ENCODE measurements at places on chromosomes 4 and X.

- DNase-seq: no peak
Measured at GRCh38 chr4:73609706-73610105, 10.5 kb downstream of the RASSF6 start.

DNA sequence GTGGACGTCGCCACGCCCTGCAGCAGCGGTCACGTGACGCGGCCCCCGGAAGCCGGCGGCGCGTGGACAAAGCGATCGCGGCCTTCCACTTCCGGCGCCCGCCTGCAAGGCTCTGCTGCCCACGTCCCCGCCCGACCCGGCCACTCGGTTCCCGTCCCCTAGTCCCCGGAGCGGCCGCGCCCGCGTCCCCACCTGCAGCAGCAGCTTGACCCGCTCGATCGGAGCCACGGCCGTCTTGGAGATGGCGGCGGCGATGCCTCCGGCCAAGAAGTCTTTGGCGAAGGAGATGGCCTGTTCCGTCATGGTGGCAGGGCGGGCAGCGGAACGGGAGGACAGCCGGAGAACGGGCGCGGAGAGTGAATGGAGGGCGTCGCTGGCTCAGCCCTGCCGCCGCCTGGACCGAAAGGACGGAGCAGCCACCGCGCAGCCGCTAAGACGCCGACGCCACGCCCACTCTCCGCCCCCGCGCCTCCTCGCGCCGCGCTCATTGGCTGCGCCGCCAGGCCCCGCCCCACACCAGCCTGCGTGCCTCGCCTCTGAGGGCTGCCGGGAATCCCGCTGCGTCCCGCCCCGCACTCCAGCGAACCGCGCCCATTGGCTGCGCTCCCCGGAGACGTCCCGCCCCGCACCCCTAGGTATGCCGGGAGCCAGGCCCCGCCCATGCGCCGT is at the start of gene SLC25A6:
Gene SLC25A6, minus strand, starts transcription at position 407 of the 669 bp plus-strand sequence. Its CDS starts 104 bp downstream, at position 303.
- DNase-seq: peak; percentile 100

DNA sequence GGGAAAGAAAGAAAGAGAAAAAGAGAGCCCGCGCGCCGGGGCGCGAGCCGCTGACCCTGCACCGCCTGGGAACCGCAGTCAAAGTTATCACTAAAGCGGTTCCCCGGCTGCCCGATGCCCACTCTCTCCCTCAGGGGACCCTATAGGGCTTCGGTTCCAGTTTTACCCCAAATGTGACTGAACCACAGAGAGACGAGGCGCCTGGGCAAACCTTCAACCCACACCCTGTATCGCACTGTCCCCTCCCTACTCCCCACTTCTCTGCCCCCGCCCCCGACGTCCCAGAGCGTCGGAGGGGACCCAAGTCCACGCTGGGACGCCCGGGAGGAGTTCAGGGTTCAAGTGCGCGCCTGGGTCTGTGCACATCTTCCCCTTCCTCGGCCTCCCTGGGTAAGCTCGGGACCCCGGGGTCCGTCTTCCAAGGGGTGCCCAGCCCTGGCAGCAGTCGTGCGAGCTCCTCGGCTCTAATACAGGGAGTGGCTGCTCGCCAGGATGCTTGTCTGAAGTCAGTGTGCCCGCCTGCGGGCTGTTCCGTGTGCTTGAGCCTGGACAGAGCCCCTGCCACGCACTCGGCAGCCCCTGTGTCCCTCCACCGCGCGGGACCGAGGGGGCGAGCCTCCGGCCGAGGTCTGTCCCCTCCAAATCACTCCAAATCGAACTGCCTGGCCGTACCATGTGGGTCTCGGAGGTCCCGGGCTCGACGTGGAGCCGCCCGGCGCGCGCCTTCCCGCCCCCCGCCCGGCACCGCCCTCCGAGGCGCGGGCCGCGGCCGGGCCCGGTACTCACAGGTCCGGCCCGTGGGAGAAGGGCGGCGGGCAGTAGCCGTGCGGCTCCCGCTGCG is 960 bp downstream of the TRPC3 start:
- DNase-seq: peak; percentile 65

DNA sequence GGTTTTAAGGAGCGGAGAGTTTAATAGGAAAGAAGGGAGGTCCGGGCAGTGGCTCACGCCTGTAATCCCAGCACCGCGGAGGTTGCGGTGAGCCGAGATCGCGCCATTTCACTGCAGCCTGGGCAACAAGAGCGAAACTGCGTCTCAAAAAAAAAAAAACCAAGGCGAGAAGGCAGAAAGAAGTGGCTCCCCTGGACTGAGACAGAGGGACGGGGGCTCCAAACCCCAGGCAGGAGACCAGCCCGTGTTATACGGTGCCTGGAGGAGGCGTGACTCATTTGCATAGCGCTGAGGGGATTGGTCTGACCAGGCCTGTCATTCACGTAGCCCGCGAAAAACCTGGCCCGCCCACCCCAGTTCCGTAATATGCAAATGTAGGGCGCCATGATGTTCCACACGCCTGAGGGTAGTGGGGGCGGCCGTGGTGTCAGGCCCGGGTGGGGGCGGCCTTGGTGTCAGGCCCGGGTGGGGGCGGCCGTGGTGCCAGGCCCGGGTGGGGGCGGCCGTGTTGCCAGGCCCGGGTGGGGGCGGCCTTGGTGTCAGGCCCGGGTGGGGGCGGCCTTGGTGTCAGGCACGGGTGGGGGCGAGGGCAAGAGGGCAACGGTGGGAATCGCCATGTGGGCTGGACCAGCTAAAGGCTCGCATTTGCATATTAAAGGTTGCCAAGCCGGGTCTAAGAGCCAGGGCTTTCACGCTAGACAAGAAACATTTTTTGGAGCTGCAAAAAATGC is 2.1 kb downstream of the PLCXD1 start:
- DNase-seq: peak; percentile 97

DNA sequence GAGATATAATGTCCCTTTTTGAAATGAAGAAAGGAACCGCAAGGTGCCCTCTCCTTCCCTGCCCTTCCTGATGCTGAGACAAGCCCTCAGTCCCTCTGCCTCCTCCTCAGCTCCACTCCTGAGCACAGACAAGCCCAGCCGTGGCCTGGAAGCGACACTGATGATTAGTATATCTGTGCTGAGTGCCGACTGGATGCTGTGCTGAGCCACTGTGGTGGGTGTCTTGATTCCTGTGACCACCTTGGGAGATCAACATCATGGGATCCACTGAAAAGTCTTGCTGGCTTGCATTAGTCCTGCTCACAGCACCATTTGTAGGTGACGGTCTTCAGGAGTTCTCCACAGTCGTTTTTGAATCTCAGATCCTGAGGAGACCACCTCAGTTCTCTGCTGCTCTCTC is 59.5 kb upstream of the HGFAC start:
- DNase-seq: no peak

DNA sequence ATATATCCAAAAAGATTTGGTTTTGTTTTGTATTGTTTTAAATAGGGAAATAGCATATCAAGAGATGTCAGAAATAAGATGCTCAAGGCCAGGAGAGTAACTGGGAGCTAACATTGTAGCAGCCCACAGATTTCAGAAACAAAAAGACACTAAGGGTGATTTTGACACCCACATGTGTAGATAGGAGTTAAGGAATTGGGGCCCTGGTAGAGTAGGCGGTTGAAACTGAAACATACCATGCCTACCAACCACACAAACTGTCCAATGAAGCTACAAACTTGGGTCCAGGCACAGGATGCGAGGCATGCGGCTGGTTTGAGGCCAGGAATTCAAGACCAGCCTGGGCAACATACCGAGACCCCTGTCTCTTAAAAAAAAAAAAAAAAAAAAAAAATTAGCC is 6.3 kb upstream of the HSPA4L start:
- DNase-seq: no peak

DNA sequence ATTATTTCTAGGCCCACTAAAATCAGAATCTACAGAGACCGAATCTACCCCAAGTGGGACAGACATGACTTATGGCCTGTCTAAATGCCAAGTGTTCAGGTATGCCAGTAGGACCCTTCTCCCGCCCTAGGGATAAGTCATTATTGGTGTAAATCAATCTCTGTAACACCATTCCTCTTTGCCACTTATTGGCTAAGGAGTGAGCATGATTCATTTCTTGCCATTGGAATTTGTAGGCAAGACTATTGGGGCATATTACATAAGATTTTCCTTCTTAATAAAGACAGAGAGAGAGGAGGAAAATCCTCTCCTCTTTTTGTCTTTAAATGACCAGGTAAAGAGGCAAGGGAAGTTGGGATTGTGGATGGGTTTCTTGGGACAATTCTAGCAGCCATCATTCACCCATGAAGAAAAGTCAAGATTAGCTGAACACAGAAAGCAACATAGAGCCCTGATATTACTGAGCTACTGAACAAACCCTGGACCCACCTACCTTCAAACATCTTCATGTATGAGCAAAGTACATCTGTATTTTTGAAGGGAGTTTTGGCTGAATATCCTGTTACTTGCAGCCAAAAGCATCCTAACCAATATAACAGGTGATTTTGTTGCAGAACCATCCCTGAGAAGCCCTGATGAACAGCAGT is 2.6 kb downstream of the SLC9B2 start:
- no peak for DNase-seq

DNA sequence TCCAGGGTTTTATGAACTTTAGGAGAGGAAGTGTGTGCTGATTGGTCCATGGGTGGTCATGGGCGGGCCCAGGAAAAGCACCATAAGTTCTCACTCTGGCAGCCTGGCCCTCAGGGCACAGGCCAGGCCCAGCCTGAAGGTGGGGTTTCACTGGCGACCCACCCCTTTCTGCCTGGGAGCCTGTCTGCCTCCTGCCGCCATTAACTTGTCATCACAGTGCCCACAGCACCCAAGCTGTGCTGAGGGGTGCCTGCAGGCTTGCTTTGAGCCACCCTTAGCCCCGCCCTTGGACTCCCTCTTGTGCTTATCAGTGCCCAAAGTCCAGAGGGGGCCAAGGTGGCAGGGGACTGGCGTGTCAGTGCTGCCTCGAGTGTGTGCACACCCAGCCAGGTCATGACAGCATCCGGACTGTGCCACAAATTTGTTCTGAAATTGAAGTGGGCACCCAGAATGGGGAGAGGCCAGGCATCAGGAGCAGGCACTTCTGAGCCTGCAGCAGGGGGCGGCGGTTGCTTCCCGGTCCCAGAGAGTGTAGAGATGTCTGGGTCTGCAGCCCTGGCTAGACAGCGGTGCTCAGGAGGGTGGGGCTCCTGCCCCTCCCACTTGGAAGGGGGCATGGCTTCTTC is 455.6 kb downstream of the TMA16 start:
- no peak for DNase-seq

GRCh38 chr4:62517716-62518115 is 1317.6 kb downstream of the ADGRL3 start:
- no peak for DNase-seq

DNA sequence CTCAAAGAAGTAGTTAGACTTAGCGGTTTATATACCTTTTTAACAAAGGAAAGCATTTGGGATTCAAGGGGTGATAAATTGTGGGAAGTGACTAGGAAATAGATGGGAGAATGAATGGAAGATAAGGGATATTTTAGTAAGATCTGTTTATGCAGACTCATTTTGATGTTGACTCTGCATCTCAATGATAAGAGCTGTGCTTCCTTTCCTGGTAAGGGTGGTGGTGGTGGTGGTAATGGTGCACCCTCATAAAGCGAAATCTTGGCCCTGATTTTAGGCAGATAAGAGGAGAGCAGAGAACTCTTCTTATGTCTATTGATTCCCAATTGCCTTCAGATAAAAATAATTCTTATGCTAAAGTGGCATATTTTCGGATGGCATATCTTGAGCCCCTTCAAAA is 197.1 kb downstream of the SPRY1 start:
- no peak for DNase-seq

DNA sequence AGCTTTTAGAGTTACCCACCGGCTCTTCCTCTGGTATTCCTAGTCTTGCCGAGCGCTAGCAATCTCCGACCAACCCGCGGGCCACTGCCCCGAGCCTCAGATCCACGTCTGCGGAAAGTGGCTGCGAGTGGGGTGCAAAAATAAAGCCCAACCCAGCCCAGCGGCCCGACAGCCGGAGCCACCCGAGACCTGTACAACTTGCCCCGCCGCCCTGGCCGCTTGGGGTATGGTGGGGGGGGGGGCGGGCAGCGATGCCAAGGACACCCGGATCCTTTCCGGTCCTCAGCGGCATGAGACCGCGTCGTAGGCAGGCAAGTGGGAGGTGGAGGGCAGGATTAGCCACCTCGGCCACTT is 1.6 kb downstream of the SLITRK4 start:
- no peak for DNase-seq

- peak; percentile 6 for DNase-seq
Measured at GRCh38 chr4:102988429-102989020, 31.0 kb downstream of the SLC9B1 start.

DNA sequence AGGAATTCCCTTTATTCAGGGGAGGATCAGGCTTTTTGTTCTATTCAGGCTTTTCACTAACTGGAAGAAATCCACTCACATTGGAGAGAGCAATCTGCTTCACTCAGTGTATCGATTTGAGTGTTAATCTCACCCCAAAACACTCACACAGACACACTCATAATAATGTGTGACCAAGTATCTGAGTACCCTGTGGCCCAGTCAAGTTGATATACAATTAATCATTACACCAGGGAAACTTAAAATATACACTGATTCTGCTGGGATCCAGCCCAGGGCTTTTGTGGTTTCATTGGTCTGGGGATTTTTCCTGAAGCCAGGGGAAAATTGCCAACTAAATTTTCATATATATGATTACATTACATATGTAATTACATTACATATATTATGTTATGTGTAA is 44.0 kb upstream of the GATB start:
- DNase-seq: no peak

DNA sequence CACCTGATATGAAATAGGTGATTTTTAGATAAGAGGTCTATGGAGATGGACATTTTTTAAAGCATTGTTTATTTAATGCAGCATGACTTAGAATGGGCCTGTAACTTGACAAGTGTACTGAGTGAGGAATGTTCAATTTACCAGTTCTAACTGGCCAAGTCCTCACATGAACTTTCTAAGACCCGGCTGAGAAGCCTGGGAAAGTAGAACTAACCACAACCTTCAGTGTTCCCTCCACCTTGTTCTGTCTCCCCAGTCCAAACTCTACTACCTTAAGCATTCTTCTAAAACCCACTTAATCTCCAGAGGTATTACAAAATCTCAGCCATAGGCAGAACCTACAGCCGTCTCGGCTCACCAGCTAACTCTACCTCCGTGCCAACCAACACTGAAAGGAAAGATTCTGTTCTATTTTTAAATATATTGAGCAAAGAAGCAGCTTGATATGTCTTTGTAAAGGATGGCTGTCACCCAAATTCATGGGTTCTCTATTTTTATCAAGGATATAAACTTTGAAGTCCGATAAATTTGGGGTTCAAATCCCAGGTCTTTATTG is 6.8 kb downstream of the PPARGC1A start:
- no peak for DNase-seq

DNA sequence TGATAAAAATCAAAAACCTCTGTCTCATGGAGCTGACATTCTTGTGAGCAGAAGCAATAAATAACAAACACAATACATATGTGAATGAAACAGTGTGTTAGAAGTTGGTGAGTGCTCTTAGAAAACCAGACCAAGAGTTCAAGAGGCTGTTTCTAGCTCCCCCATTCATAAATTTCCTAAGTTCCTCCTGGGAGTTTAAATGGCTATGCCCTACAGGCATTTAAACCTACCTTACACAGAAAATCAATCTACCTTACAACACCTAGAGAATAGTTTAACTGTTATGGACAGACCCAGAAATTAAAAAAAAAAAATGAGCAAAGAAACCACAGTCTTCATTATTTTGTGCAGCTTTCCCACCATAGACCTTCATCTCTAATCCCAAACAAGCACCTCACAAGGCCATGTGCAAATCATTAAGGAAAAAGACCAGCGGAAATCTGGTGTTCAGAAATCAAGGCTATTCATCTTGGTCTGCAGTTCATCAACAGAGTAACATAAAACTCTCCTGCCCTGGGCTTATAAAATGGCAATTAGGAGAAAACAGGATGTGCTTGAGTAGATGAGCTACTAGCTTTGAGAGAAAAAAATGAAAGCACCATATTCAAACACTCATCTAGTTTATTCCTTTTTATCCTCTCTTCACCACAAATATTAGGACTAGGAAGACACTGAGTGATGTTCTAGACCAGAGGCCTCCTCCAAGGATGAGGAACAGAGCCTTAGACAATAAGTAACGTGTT is 147.2 kb downstream of the SHROOM3 start:
- no peak for DNase-seq

All from GM20000 (cell line).